Muscle of arm (tissue), 14 donors: ENCODE measurements at places on chromosomes 6 and 20. TPM values are rescaled to one million over a fixed set of nuclear protein-coding genes. Genes with fewer than 3 reads are reported as not detected.
A peak's percentile ranks its signal among the peaks of the same experiment; 100 is the strongest.

Gene SYCP2L
- polyA plus RNA-seq: 4.0 TPM

DNA sequence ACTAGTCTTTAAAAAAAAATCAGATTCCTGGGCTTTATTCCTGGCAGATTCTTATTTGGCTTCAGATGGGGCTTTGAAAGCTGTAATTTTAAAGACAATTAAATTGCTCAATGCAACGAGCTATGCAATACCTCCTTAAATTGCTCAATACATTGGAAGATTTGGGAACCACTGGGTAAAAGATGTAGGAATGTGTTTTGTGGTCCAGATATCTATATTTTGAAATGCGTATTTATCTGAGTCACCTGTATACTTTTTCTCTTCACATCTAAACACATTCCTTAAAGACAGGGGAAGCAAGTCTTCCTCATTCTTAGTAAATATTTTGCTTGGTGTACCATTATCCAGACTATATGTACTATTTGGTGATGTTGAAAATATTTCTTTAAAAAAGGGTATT, 29.6 kb upstream of the MAP7 start:
- no peak for DNase-seq

- DNase-seq: no peak
These were observed 309.5 kb downstream of the TSHZ2 start for GRCh38 chr20:53281557-53282117.

Gene BAG2
- 13.8 TPM for polyA plus RNA-seq

- peak; percentile 6 for DNase-seq
These were observed 123.2 kb downstream of the GPX5 start for GRCh38 chr6:28648878-28649375.

- no peak for DNase-seq
These were observed 43.0 kb downstream of the PMEPA1 start for GRCh38 chr20:57666834-57667157.

Gene DEFB129
- not detected for polyA plus RNA-seq

GRCh38 chr6:135583256-135583761, 85.8 kb upstream of the AHI1 start:
- DNase-seq: no peak

GRCh38 chr20:2680046-2680445, 12.5 kb upstream of the EBF4 start:
- DNase-seq: no peak

Gene GTSF1L
- not detected for polyA plus RNA-seq

DNA sequence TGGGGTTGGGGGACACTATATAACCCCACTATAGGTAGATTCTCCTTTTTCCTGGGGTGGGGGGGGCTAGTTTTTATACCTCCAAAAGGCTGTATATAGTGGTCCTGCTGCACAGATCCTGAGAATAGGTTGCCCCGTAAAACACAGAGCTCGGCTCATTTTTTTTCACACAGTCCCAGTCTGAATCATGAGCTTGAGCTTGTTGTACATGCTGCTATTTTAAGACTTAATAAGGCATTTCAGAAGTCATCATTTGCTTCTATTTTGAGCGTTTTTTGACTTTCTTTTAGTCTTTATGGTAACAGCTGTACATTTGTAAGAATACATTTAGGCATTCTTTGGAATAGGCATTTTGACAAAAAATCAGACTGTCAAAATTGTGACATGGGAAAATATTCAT, 30.5 kb downstream of the SLC9A8 start:
- DNase-seq: no peak

Gene RBBP9
- 12.2 TPM for polyA plus RNA-seq

GRCh38 chr6:21918041-21918440, 324.5 kb downstream of the SOX4 start:
- DNase-seq: no peak

Gene VSTM2L
- 1.4 TPM for polyA plus RNA-seq

- no peak for DNase-seq
These were observed 231.0 kb upstream of the PRND start for GRCh38 chr20:4490606-4491280.

Gene DLK2
- polyA plus RNA-seq: 1.8 TPM

GRCh38 chr6:85641897-85642773, 551 bp downstream of the SYNCRIP start:
- DNase-seq: peak; percentile 51

DNA sequence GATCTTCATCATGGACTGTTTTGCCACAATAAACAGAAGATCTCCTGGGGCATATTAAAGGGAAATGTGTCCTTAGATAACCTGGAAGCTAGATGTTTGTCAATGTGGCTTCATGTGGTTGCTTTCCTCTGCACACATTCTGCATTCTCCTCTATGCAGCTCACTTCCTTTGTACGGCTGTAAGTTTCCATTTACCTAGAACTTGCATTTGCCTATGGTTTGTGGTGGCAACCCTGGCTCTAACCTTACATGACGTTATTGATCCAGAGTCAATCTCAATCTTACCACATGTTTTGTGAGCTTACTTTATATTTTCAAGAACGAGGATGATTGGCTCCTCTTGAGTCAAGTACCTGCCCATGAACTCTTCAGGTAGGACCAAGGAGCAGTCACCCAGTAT, 863.1 kb downstream of the MAFB start:
- no peak for DNase-seq
